ENCODE measurements at places on chromosomes 12 and 14. TPM values are rescaled to one million over a fixed set of nuclear protein-coding genes. Genes with fewer than 3 reads are reported as not detected.

DNA sequence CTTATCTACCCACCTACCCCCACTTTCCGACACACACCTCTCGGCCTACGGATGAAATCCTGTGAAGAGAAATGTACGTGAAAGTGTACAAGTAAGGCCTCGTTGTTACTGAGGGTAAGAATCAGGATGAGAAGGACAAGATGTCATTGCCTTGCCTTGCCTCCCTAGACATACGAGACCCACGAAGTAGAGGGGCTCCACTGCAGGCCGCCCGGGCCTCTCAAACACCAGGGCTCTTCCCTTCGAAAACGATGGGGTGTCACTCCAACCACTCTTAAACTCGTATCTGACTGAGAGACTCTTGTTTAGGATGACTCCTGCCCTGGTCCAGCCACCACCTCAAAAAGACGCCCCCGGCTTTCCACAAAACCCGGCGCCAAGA is 498 bp downstream of the RACGAP1 start:
- DNase-seq, result no peak

- no peak for DNase-seq
Observed at GRCh38 chr14:90665321-90666000, 150.8 kb downstream of the TTC7B start.

Gene TAS2R19
- 0.33 TPM for polyA plus RNA-seq

Gene HHIPL1
- 1.7 TPM for polyA plus RNA-seq

Gene RILPL1
- polyA plus RNA-seq, result 22.3 TPM

Gene SCNN1A
- polyA plus RNA-seq, result 0.36 TPM

- DNase-seq, result no peak
Observed at GRCh38 chr12:109757671-109758265, 44.1 kb downstream of the FAM222A start.

DNA sequence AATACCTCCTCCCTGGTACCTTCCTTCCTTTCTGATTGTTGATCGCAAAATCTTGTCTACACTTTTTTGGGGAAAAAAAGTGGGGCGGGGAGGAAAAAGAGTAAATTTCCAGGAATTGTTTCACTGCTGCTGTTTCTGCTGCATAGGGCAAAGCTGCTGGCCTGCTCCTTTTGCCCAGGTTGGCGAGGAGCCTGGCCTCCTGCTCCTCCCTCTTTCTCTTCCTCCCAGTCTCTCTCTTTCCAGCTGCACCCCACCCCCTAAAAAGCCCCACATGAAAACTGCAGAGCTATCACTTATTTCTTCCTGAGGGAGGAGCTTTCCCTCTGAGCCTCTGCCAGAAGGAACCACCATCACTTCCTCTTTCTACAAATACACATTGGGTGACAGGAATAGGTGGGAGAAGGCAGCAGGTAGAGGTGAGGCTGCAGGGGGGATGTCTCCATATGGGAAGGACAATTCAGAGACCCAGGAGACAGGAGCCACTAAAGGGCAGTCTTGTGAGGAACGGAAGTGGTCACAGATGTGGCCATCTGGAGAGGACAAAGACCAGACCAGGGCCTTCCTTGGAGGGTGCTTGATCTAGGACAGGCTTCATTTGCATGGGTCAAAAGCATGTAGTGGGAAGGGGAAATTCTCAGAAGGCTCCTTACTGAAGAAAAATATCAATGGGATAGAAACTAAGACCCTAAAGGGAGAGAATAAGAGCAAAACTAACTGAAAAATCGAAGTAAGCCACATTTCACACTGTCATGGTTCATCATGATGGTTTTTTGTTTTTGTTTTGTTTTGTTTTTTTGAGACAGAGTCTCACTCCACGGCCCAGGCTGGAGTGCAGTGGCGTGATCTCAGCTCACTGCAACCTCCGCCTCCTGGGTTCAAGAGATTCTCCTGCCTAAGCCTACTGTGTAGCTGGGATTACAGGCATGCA is 14.8 kb downstream of the ZBTB39 start:
- no peak for DNase-seq

GRCh38 chr12:105948331-105948730 is 190.4 kb downstream of the NUAK1 start:
- DNase-seq, result no peak

DNA sequence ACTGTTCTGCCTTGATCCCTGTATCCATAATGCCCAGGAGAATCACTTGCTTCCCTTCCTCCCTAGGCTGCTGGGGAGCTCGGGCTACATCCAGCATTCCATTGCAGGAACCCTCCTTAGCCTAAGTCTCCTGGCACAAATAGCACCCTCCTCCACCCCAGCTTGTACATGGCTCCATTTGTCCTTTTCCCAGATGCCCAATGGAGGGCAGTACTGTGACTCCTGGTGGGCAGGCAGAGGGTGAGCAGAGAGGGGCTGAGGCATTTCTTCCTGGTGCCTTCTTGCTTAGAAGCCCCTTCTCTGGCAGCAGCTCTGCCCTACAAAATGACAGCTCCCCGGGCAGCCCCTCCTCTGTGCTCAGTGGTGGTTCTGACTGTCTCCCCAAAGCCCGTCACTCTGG is 86.5 kb downstream of the RBM19 start:
- no peak for DNase-seq

Measured in BJ (cell line).